ENCODE measurements at places on chromosomes 2 and 18. TPM values are rescaled to one million over a fixed set of nuclear protein-coding genes. Genes with fewer than 3 reads are reported as not detected.

The PDE11A gene
- total RNA-seq, result not detected

- DNase-seq, result no peak
Measured at GRCh38 chr2:165692906-165693305, 101.1 kb downstream of the GALNT3 start.

The FNDC4 gene
- not detected for total RNA-seq

The NAT8 gene
- total RNA-seq, result not detected

Data from HT-29 (cell line).